CD4-positive, alpha-beta T cell treated with Interferon gamma for 1 hour (primary cell): ENCODE measurements at places on chromosomes 13 and 19.

- peak; percentile 67 for DNase-seq
These were observed 2.2 kb downstream of the CXCL17 start for GRCh38 chr19:42440357-42441048.

- no peak for DNase-seq
These were observed 52.7 kb downstream of the PIBF1 start for GRCh38 chr13:72834601-72835000.

DNA sequence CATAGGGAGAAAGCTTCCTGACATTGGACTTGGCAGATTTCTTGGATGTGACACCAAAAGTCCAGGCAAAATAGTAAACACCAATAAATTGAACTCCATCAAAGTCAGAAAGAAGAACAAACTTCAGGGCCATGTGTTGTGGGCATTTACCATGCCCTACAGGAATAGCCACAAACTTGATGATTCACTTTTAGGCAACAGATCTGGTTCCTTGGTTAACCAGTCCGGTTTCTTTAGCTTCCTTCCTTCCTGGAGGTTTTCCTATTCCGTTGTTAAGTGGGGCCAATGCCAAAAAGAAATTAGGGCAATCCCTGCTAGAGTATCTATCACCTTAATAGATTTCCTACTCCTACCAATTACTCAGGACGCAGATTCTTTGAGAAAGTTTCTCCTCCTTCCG, 25.2 kb downstream of the IGFL1 start:
- DNase-seq = no peak

DNA sequence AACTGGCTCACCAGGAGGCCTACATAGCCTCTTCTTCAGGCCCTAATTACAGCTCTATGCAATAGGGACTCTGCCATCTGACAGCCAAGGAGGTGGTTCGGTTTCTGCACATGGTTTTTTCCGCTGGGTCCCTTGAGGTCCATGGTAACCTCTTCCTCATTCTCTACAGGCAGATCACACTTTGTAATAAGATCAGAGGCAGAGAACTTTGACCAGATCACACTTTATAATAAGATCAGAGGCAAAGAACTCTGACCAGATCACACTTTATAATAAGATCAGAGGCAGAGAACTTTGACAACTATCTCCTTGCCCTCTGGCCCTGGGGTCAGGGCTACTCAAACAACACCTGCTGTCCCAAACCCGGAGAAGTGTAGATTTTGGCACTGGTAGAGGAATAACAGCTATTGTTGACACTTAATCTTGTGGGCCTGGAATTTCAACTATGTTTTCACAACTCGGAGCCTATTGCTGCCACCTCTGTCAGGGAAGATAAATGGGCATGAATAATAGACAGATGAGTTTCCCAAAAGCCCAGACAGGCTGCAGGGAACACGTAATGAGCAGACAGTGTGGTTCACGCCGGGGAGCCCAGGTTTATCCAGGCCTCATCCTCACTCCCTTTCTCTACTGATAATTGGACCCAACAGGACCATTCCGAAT, 246.1 kb downstream of the UQCRFS1 start:
- no peak for DNase-seq

DNA sequence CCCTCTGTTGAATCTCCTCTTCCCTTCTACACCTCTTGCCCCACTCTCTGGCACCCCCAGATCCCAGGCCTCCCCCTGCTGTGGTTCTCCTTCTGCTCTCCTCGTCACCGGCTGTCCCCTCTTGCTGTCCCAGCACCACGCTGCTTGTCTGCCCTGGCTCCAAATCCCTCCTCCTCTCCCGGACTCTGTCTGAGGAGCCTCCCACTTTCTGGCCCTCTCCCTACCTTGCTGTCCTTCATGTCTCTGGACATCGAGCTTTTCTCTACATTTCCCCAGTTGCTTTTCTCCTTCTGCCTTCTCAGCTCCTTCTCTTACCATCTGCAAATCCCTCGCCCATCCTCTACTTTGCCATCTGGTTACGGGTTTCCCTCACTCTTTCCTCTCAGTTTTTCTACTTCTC, 1.2 kb downstream of the ZNF347 start:
- no peak for DNase-seq

DNA sequence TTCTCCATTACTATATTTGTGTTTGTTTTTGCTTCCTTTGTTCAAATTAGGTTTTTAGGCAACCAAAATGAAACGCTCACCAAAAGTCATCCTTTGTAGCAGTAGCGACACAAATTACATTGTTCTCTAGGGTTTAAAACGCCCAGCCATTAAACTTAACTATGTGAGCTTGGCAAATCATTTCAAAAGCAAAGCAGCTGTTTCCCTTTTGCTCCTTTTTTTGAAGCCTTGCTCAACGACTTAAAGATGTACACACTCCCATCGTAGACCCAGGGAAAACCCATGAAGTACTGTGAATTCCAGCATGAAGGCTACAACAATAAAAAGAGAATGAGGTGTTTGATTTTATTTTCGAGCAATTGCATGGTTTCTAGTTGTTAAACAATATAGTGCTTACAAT, 106.7 kb downstream of the RAP2A start:
- DNase-seq = no peak

GRCh38 chr13:92538164-92538563, 688.4 kb upstream of the GPC6 start:
- DNase-seq = no peak

- DNase-seq = no peak
These were observed 38.7 kb downstream of the RNF6 start for GRCh38 chr13:26183416-26183815.

- no peak for DNase-seq
These were observed 128.2 kb downstream of the TBC1D4 start for GRCh38 chr13:75353781-75354193.

DNA sequence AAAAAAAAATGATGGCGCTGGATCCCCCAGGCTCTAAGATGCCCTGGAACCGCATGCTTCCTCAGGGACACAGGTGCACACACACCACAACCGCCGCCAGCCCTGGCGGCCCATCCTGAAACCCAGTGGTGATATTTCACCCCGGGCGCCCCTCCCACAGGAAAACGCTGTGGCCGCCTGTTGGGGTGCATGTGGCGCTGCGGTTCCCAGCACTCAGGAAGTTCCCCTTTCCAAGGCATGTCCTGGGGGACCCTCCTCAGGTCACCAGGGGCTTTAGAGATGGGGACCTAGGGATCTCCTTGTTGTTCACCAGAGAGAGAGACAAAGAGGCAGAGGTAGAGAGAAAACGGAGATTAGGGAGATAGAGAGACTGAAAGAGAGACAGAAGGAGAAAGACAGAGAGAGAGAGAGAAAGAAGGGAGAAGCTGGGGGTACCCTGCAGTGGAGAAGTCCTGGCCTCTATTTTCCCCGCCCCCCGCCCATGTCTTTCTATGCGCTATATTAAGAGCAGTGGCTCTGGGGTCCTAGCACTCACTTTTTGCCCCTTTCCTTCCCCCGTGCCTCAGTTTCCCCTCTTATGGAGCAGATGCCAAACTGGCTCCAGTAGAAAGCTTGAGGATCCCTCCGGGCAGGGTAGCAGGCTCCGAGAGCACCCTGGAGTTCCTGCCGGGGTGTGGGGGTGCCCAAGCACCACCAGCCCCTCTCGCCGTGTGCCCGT, 2.3 kb downstream of the ADGRE2 start:
- DNase-seq = peak; percentile 19

- no peak for DNase-seq
These were observed 1.8 kb upstream of the FARP1 start for GRCh38 chr13:98141091-98141490.

DNA sequence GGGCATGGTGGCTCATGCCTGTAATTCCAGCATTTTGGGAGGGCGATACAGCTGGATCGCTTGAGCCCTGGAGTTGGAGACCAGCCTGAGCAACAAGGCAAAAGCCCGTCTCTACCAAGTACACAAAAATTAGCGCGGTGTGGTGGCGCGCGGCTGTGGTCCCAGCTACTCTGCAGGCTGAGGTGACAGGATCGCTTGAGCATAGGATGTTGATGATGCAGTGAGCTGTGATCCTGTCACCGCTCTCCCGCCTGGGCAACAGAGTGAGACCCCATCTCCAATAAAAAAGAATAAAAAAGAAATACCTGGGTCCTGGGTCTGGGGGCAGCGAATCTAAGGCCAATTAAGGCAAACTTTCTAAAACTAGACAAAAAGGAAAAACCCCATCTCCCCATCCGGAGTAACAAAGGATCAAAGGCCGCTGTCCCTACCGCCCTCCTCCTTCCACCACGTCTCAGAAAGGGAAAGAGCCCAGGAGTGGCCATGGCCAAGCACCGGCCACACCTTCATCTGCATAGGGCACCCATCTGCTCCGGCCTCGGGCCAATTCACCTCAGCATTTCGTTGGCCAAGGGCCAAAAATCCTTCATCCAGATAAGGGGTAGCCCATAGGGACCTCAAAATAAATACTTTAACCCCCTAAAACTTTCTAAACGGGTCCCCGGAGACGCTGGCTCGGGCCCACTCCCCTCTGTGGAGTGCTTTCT, 851 bp downstream of the ZNF320 start:
- no peak for DNase-seq

GRCh38 chr13:88285329-88285728, 614.2 kb downstream of the SLITRK5 start:
- DNase-seq = no peak

DNA sequence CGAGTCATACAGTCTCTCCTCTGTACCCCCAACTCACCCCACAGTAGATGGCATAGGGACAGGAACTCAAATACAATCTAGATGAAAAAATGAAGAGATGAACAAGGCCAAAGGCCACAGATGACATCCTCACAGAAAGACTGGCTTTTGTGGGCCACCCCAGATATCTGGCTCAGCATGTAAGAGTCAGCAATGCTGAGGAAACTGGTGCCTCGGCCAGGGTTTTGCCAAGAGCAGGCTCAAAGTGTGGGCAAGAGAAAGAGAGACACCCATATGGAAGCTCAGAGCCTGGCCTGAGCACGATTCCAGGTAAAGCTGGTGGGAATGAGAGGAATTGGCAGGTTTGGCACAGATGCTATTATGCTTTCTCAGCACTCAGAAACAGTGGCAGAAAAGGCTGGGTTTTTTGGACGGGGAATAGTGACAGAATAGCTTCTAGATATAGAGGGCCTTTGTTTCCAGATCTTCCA, 460.6 kb downstream of the FOXO1 start:
- DNase-seq = no peak

- no peak for DNase-seq
These were observed 3.0 kb downstream of the ENOX1 start for GRCh38 chr13:43783820-43784219.

- DNase-seq = no peak
These were observed 69.7 kb downstream of the ERICH6B start for GRCh38 chr13:45545686-45546409.

DNA sequence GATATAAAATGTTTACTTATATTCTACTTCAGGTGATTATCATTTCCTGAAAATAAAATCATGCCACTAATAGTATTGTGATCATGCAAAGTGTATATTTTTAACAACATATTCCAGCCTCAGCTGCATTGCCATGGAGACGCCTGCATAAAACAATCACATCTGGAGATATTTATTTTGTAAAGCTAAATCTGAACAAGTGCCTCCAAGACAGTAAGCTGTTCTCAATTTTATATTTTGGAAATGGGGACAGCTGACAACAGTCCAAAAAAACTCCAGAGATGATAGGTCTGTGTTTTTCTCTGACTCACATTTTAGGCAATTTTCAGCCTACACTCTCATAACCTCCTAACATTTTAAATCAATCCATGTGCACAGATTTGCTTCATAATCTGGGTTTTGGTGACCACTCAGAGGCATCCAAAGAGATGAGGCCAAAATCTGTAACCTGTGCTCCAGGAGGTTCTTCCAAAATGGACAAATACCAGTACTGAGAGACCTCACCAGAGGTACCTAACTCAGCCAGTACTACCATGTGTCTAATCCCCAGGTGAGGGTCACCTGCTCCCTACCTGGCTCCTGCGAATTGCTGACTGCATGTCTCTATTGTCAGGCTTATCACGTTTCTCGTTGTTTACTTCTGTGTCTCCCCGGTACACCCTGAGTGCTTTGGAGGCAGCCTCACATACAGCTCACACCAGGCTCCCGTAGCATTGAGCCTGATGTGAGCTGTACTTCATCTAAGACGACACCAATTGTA, 62.7 kb downstream of the COL4A1 start:
- no peak for DNase-seq

- DNase-seq = no peak
These were observed 125.2 kb downstream of the LMO7 start for GRCh38 chr13:75761369-75761768.

DNA sequence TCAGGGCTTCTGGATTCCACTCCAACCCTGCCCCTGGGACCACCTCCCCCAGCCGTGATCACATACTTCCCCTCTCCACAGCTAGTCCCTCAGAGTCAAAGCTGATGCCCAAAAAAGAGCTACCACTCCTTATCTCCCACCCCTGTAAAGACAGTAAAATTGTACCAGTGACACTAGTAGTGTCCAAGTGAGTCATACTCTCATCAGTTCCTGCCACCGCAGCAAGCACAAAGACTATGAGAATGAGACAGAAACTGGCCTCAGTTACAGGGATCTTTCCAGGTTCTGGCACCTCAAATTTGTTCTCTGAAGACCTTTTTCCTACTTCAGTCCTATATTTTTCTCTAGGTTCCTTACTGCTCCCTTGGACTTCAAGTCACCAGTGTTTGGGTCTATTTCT, 144.2 kb downstream of the SPRY2 start:
- DNase-seq = no peak

GRCh38 chr19:16788479-16788878, 40.7 kb upstream of the SIN3B start:
- no peak for DNase-seq

GRCh38 chr13:75405976-75406703, 75.8 kb downstream of the TBC1D4 start:
- no peak for DNase-seq

DNA sequence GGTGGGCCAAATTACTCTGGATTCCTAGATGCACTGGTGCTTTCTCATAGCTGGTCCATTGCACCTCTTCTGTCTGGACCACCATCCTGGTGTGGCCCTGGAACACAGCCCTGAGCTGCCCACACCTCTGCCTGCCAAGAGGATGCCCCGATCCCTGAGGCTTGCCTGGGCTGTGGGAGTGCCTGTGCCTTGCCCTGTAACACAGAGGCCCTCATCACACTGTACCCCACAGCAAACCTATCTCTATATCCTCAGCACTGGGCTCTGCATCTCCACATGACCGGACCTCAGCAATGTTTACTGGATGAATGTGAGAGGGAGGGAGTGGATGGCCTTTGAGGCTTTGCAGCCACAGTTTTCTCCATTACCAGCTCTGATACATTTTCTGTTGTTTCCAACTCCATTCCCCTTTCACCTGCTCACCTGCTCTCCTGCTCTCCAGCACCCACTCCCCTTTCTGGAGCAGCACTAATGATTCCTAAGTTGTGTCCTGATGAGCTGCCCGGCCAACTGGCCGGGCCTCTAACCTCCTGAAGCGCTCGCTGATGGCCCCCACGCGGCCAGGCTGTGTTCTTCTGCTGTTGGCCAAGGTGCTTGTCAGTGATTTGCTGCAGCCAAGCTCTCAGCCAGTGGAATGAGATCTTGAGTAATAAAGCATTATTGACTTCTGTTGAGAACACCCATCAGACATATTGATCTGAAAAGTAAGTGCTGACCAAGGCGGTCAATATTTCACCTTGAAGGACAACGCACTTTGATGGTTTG, 232.6 kb downstream of the TEX29 start:
- DNase-seq = no peak

- DNase-seq = no peak
These were observed 24.4 kb downstream of the MYO1F start for GRCh38 chr19:8552810-8553209.

GRCh38 chr19:19106056-19106551, 32.2 kb downstream of the TMEM161A start:
- no peak for DNase-seq
